ENCODE measurements at places on chromosomes 11 and 22.

DNA sequence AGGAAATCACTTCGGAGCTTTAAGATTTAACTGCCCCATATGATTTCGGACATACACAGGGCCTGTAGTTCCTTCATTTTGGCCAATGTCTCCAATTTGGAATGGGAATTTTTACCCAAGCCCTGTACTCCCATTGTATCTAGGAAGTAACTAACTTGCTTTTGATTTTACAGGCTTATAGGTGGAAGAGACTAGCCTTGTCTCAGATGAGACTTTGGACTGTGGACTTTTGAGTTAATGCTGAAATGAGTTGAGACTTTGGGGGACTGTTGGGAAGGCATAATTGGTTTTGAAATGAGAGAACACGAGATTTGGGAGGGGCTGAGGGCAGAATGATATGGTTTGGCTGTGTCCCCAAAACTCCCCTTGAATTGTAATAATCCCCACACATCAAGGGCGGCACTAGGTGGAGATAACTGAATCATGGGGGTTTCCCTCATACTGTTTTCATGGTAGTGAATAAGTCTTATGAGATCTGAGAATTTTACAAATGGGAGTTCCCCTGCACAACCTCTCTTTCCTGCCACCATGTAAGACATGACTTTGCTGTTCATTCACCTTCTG lies 130.5 kb downstream of the LARGE1 start:
- no peak for DNase-seq
- no peaks in the 10 kb centered on the region for H3K36me3 ChIP-seq
- H3K4me3 ChIP-seq, result no peak overlapping the region

DNA sequence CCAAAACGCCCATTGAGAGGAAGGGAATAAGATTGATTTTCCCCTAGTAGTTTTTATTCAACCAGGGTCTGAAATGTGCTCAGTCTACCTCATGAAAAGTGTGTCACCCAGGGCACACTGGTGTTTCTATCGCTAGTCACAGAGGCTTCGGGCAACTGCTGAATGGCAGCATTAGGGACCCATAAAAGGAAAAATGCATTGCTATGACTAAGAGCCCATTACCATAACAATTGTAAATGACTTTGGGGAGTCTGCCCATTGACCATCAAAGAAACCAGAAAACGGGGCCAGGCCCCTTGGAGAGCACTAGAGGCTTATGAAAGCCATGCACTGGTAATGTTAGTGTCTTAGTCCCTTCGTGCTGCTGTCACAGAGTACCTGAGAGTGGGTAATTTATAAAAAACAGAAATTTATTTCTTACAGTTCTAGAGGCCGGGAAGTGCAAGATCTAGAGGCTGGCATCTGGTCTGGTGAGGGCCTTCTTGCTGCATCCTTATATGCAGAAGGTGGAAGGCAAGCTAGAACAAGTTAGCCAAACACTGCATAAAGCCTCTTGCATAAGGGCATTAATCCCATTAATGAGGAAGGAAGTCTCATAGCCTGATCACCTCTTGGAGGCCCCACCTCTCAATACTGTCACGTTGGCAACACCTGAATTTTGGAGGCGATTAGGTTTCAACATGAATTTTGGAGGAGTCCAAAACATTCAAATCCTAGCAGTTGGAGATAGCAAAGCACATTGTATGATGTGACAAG lies 306.7 kb downstream of the ST3GAL4 start:
- no peak for DNase-seq
- no peak overlapping the region for H3K27ac ChIP-seq
- H3K36me3 ChIP-seq, result no peaks in the 10 kb centered on the region
- no peak overlapping the region for H3K4me3 ChIP-seq

- no peaks in the 10 kb centered on the region for H3K36me3 ChIP-seq
- H3K4me1 ChIP-seq, result no peaks in the 10 kb centered on the region
- H3K27me3 ChIP-seq, result peaks cover 45% of the 10 kb centered on the region
- H3K27ac ChIP-seq, result no peak overlapping the region
- no peak for DNase-seq
Observed at GRCh38 chr11:101127197-101127698, 2.4 kb downstream of the PGR start.

DNA sequence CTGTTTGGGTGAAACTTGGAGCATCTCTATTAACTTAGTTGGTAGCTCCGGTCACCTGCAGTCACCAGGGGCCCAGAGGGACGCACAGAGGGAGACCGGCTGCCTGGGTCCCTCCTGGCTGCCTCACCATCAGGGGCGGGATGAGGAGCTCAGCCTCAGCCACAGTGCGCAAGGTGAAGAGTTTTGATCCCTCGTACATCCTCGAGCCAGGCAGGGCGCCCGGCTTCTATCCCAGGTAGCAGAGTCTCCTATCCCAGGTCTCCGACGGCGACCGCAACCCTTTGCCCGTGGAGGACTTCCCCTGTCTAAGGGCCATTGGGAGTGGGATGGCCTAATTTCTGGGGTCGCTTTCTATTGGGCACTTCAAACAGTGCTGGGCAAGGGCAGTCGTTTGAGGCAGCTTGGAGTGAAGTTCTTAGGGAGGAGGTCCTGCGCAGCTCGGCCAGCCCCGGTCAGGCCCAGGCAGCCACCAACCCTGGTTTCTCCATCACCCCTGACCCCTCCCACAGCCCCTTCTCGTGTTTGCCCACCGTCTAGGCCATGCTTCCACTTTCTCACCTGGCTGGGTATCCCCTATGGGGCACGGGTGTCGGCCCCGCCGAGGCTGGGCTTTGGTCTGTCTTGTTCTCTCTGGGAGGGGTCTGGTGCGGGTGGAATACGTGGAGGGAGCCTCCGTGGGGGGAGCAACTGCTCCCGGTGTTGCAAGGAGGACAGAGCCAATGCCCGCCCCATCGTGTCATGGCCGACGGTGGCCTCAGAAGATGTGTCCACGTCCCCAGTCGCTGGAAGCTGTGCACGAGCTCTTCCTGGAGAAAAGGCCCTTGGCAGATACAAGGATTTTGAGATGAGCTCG lies 3.6 kb upstream of the MRGPRG start:
- H3K27me3 ChIP-seq, result peaks cover 2% of the 10 kb centered on the region
- DNase-seq, result no peak
- H3K4me1 ChIP-seq, result peaks cover 10% of the 10 kb centered on the region
- no peaks in the 10 kb centered on the region for H3K36me3 ChIP-seq

GRCh38 chr11:92589512-92589911 lies 364.9 kb downstream of the FAT3 start:
- H3K4me3 ChIP-seq, result no peak overlapping the region
- no peaks in the 10 kb centered on the region for H3K36me3 ChIP-seq
- no peaks in the 10 kb centered on the region for H3K27me3 ChIP-seq
- H3K4me1 ChIP-seq, result no peaks in the 10 kb centered on the region
- no peak for DNase-seq
